ENCODE measurements at places on chromosomes 6 and 20. TPM values are rescaled to one million over a fixed set of nuclear protein-coding genes. Genes with fewer than 3 reads are reported as not detected.

DNA sequence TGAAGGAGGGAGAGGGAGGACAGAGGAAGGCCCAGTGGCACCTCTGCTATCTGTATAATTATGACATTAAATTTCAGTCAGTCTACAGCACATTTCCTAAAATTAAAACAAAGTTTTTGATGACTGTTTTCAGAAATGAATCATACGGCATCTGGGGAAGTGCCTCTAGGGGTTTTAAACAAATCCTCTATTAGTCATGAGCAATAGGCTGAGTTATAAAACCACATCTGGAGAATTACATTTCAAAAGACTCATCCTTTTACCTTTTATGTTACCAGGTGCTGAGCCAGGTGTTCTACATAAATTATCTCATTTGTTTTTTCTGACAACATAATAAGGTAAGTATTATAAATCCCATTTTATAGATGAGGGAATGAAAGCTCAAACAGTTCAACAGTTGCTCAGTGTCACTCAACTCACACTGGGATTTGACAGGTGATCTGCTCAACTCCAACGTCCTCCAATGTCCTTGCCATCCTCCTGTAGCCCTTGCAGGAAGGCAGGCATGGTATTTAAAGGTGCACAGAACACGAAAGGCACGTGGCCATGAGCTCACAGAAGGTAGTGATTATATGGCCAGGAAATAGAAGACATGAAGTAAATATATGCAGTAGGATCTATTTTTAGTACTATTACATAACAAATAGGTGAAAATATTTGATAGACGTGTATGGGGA lies 184.2 kb upstream of the MAN1A1 start:
- DNase-seq, result peak; percentile 47

DNA sequence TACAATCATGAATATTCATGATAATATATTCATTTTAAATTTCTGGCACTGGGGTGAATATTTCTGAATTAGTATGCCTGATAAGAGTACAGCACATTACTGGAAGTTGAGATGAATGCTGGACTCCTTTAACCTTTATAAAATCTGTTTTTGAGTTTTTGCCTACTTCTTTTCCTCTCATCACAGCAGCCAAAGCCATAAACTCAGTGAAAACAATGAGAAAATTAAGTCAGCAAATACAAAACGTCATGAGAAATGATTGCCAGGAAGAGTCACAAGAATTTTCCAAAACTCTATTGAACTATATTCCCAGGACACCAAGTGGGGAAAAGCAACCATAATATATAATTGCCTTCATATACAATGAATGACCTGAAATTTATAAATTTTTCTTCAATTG lies 837.6 kb downstream of the TBC1D32 start:
- no peak for DNase-seq

DNA sequence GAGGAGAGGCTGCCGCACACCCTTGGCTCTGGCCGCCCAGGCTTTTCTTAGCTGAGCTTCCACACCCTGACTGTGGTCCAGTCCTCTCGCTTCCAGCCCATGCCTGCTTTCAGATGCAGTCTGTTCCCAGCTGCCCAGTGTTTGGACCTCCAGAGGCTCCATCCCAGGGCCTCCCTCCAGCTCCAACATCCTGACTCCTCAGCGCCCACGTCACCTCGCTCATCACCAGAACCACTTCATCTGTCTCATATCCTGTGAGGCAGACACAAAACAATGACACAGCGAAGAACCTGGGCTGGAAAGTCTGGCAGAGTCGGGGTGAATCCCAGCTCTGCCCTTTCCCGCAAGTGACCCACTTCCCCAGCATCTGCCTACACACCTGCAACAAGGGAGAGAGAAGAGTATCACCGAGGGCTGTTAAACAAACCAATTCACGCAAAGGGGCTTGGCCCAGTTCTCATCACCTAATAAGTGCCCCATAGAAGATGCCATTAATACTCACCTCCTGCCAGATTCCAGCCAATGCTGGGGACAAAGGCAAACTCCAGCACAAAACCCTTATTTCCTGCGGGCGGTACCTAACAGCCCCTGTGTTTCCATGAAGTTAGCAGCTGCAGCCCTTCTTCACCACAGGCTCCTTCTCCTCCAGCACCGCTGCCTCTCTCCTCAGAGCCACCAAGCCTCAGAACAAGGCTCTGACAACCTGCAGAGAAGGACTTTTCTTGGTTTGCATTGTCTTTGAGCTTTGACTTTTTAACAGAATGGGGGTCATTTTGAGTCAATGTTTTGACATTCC lies 133.4 kb upstream of the CDH4 start:
- DNase-seq, result no peak

DNA sequence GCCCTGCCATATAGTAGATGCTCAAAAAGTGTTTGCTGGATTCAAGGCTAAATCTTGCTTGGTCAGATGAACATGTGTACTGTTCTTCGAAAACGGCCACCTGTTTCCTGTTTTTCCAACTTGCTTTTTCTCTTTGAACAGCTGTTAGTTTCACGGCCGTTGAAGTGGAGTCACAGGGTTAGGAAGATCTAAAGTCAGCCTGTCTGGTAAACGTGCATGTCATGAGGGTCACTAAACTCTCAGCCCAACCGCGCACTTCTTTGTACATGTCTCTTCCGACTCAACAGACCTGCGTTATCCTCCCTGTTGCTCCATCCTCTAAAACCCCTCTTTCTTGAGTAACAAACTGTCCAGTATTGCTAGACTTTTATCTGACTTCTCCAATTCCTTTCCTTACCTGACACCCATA lies 93.2 kb upstream of the MAN1A1 start:
- no peak for DNase-seq

Gene HLA-F
- polyA plus RNA-seq, result 30.7 TPM

DNA sequence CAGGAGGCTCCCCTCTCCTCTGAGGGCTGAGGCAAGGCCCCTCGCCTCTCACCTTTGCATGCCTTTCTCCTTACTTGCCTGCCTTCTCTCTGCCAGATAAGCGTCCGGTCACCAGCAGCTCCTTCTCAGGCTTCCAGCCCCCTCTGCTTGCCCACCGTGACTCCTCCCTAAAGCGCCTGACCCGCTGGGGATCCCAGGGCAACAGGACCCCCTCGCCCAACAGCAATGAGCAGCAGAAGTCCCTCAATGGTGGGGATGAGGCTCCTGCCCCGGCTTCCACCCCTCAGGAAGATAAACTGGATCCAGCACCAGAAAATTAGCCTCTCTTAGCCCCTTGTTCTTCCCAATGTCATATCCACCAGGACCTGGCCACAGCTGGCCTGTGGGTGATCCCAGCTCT lies 21.3 kb upstream of the PPARD start:
- DNase-seq, result no peak

Gene RAET1L
- polyA plus RNA-seq, result not detected

DNA sequence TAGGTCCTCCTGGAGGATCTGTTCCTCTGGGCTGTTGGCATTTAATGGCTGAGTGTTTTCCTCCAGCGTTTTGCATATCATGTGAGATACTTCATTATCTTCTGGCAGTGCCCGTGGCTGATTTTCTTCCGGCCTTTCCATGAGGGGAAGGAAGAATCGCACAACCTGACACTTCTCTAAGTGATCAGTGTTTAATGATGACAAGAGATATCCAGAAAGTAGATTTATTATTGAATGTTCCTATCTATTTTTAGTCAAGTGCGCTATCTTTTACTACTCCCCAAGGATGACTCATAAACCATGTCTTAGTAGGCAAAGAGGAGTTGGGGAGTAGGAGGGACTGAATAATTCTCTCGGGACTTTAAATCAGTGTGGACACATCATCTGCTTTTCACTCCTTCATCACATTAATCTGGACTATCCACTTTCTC lies 149.7 kb downstream of the PLCB4 start:
- no peak for DNase-seq

DNA sequence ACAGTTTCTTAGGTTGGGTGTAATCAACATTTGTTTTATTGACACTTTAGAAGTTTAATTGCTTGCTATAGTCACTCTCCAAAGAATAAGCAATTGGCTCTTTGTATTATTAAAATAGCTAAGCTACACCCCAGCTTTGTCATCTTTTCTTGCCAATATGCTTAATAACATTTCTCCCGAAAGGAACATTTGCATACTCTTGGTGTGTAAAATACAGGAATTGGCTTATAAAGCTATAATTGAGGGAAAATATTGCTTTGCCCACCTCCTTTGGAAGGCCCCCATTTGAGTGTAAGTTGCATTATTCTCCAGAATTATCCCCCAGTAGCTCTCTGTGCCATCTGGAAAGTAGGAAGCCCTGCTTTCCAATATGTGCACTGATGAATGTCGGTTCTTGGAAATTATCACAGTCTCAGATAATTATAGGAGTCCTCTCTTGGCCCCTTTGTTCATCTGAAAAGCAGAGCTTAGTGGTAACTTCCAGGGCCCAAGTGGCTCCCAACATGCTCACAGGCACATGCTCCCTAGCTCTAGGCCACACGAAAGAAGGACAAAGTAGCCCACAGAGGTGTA lies 92.4 kb upstream of the B3GAT2 start:
- DNase-seq, result no peak

DNA sequence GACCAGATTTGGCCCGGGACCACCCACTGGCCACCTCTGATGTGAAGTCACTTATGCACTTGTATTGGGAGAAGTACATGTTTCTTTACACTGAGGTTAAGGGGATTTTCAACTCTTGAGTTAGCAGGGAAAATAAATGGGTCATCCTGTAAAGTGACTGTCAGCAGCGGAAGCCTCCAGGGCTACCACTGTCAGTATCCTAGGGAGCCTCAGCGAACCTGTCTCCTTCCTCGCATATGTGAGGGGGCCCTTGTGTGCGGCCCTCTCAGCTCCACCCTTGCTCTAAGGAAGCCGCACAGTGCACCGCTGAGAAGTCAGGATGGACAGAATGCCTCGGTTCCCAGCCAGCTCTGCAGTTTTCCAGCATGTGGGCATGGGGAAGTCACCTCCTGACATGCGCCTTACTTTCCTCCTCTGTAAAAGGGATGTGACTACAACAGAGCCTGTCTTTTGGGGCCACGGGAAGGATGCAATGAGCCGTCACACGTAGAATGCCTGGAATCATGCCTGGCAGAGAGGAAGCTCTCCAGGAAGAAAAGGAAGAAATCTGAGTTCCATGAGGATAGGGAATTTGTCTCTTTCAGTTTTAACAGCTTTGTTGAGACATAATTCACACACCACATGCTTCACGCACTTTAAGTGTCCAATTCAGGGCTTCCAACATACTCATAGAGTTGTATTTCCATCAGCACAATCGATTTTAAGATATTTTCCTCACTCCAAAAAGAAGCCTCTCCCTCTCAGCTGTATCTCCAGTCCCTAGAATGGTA lies 115.4 kb downstream of the SYCP2 start:
- DNase-seq, result no peak

- DNase-seq, result no peak
These were observed 532.3 kb downstream of the MAFB start for GRCh38 chr20:40156600-40157317.

- no peak for DNase-seq
These were observed 105.6 kb downstream of the CDH26 start for GRCh38 chr20:60063739-60064380.

Gene ERVFRD-1
- not detected for polyA plus RNA-seq

DNA sequence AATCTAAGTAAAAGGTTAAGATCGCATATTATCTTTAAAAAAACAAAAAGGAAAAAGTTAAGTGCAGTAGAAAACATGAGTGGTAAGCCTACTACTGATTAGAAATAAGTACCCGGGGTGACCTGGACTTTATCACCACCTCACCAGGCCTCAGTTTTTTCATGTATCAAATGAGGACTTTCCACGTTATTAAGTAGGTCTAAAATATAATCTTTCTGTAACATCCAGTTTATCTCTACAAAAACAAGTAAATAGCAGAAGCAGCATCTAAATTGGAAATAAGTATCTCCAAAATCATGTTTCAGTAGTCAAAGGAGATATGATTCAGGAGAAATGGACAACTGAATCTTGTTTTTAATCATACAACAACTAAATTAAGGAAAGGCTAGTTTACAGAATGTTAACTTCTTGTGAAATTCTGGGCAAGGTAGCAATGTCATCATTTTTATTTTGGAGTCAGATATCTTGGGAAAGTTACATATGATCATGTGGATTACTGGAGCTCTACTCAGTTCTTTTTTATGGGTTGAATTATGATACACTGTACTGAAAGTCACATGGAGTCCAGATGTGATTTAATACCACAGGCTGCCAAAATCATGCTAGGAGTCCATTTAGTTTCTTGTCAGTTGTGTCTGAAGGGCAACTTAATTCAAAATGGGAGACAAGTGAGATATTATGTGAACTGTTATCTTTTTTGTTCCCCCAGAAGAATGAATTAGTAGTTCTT lies 114.7 kb upstream of the PRL start:
- peak; percentile 70 for DNase-seq

DNA sequence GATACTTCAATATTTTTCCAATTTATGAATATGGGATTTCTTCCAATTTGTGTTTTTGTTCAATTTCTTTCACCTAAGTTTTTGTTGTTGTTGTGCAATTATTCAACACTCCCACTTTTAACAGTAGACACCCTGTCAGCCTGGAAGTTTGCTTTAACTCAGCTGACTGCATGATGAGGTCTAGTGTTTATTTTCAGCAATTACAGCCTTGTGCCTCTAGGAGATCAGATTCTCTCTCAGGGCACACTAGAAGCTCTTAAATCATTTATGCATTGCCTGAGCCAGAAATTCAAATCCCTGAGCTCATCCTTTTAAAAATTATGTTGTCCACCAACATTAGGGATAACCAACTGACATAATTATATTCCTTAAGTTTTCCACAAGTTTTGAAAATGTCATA lies 85.7 kb downstream of the MRAP2 start:
- DNase-seq, result no peak

Gene SLC17A4
- polyA plus RNA-seq, result not detected

DNA sequence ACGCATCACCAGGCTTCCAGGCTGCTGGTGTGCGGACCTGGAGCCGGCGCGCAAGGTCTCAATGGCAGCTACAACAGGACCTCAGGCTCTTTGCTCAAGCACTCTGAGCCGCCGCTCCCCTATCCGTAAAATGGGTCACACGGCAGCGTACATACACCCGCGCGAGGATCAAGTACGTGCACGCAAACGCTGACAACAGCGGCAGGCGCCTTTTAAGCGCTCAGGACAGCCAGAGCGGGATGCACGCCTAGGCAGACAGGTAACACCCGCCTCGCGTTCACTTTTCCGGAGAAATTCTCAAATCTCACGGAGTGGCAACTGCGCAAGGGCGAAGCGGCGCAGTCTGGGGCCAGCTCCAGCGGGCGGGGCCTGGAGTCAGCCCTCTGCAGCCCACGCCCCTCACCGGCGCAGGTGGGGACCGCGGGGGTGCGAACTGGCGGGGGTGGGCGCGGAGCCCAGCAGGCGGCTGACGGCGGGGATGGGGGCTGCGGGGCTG lies 535 bp downstream of the EXOC2 start:
- DNase-seq, result no peak

DNA sequence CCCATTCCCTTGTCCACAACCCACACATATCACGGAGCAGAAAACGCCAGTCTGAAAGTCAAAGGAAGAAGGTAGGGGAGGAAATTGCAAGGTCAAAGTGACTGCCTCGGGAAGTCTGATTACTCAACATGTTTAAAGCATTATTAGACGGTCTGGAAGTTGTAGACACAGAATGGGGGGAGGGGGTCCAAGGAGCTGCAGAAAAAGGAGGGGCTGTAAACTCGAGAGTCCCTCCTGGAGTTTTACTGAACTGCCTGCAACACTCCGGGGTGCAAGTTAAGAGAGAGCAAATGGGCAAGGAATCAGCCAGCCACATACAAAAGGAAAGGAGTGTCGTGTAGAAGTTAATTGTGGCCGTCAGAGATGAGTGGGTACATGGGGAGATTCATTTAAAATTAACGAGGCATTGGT lies 417.7 kb upstream of the JARID2 start:
- DNase-seq, result no peak

Gene DDO
- 0.20 TPM for polyA plus RNA-seq

Data from BJ (cell line).